ENCODE measurements at places on chromosomes 2 and 18.

DNA sequence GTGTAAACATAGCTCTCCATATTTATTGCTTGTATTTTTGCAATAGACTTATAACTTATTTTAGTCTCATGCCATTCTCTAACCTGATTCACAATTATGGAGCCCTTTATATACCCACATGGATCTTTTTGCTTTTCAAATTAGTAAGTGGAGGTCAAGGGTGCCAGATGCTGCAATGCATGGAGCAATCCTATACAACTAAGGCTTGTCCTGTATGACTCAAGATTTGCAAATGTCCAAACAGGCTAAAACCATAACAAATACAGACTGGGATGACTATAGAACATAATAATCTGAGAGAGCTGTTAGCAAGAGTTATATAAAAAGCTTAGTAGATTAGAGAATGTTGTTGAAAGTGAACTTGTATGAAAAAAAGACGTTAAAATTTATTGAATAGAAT lies 690.4 kb upstream of the NRXN1 start:
- DNase-seq = no peak

DNA sequence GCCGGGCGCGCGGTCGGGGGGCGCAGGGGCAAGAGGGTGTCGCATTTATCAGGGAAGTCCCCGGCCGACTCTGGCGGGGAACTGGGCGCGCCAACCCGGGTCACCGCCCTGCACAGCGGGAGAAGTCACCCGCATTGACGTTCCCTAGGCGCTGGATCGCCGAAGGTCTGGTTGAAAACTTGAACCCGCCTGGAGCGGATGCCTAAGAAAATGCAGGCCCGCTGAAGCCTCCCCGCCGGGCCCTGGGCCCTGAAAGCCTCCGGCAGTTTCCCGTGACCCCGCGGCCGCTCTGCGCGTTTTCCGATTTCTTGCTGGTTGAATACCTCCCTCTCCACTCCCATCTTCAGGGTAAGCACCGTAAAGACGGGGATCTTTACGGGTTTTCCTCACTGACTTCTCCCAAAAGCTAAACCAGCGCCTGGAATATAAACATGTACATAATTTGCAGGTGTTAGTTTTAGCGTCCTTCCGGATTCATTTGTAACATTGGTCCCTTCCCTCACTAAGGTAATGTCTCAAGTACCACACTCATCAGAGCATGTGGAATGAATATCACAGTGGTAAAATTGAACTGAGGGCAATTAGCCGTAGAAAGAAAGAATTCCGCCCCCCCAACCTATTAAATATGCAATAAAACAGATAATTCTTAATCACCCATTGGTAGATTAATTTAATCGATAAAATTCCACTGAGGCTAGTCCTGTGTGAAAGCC lies 675 bp upstream of the SPIRE1 start:
- peak; percentile 11 for DNase-seq

DNA sequence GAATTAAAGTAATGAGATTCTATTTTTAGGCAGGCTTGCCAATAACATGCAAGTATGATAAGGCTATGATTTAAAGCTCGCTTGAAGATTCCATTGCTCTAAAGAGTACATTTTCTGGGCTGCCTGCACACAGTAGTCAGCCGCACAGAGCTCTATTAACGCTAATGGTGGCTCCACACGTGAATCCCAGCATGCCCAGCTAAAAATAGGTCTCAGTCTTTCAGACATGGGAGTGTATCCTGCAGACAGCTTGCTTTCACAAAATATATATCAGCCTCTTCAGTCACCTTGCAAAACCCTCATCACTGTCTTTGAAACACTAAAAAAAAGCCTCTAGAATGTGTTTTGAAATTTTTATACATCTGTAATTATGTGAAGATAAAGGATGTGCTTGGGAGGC lies 418.1 kb downstream of the MTX2 start:
- no peak for DNase-seq

DNA sequence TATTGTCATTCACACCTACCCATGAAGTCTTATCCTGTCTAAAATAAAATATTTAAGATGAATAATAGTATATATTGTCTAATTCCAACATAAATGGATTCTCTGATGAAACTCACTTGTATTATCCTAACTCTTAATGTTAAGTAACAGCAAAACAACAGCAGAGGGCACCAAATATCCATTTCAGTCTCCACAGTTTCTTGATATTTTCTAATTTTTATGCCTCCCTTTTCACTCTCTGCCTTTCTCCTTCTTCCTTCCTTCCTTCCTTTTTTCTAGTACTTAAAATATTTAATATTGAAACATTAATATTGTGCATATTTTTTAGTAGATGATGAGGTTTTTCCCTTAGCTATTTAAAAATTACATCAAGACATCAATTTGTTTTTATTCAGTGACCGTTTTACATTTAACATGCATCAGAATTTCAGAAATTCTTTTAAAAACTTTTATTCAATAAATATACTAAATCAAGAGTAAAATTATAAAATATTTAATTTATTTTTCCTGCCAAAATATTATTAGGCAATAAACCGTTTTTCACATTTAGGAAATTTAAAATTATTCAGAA lies 97.6 kb downstream of the WDR7 start:
- DNase-seq = no peak

DNA sequence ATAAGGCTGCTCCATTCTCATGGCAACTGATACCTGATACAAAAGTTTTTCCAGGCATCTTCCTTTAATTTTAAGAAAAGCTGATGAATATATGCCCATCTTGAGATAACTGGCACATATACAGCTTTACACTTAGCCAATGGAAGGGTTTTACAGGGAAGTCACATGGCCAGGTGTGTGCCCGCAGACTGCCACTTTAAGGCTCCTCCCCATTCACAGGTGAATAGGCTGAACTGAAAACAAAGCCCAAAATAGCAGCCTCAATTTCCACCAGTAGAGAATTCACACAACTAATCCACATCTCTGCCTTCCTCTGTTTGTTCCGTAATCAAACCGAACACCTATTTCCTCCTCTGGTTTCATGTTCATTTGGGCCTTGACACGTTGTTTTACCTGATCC lies 9.8 kb upstream of the ME2 start:
- no peak for DNase-seq

- no peak for DNase-seq
Measured at GRCh38 chr18:44881461-44882162, 200.9 kb downstream of the SETBP1 start.

DNA sequence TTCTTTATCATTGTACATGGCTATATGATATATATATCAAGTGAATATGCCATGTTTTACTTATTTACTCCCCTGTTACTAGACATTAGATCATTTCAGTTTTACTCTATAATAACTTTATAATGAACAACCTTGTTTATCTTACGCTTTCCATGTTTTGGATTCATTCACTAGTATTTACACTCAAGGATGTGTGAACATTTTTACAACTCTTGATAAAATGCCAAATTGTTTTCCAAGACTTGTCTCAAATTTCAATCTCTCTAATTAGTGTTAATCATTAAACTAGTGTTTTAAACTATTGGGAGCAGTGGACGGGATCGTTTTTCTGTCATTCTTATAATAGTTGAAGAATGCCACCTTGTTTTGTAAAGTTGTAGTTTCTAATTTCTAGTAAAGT lies 51.5 kb upstream of the B3GNT7 start:
- no peak for DNase-seq

DNA sequence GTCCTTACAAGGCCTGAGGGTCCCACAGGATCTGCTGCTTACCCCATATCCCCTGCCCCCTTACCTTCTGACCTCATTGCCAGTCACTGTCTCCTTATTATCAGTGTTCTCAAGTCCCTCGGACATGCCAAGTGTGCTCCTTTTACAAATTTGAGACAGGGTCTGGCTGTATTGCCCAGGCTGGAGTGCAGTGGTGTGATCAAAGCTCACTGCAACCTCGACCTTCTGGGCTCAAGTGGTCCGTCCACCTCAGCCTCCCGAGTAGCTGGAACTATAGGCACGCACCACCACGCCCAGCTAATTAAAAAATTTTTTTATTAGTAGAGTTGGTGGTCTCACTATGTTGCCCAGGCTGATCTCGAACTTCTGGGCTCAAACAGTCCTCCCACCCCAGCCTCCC lies 141.0 kb downstream of the PHLPP1 start:
- no peak for DNase-seq

DNA sequence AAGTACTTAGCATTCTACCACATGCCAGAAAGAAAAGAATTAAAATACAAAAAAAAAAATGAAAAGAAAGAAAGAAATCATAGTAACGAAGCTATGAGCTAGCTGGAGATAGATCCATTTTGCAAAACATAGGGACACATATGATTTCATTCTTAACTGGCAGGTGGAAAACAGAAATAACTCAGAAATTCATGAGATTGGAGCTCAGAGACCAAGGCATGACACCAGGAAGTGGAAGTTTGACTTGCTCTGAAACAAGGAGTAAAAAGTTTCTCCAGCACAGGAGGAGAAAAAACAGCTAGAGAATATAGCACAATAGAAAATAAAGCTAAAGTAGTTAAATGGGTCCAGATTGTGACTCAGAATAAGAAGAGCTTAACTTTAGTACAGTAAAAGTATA lies 278.1 kb downstream of the ZEB2 start:
- DNase-seq = no peak

- no peak for DNase-seq
Measured at GRCh38 chr2:67651565-67651964, 254.4 kb downstream of the ETAA1 start.

All from stimulated activated naive CD4-positive, alpha-beta T cell treated with Interleukin-2 at 50 U/mL for 16 hours (primary cell).